ENCODE measurements at places on chromosomes 5 and 9.
A peak's percentile ranks its signal among the peaks of the same experiment; 100 is the strongest.

- no peak for DNase-seq
Measured at GRCh38 chr5:142813220-142813619, 43.0 kb downstream of the ARHGAP26 start.

GRCh38 chr5:89351222-89351621, 468.2 kb upstream of the MEF2C start:
- peak; percentile 82 for DNase-seq

DNA sequence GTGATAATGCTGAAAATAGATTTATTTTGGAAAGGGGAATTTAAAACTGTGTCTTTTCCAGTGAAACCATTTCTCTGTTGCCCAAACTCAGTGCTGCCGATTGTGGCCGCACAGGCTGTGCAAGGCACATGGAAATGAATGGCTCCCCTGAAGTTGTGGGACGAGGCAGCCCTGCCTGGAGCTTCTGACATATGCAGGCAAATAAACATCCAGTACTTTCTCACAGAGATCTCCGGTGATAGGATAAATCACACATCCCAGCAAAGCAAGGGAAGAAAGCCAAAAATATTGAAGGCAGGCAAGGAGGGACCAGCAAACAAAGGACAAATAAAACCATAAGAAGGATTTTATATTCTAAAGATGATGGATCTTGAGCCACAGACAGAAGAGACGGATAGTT, 464.5 kb downstream of the MTRR start:
- no peak for DNase-seq

DNA sequence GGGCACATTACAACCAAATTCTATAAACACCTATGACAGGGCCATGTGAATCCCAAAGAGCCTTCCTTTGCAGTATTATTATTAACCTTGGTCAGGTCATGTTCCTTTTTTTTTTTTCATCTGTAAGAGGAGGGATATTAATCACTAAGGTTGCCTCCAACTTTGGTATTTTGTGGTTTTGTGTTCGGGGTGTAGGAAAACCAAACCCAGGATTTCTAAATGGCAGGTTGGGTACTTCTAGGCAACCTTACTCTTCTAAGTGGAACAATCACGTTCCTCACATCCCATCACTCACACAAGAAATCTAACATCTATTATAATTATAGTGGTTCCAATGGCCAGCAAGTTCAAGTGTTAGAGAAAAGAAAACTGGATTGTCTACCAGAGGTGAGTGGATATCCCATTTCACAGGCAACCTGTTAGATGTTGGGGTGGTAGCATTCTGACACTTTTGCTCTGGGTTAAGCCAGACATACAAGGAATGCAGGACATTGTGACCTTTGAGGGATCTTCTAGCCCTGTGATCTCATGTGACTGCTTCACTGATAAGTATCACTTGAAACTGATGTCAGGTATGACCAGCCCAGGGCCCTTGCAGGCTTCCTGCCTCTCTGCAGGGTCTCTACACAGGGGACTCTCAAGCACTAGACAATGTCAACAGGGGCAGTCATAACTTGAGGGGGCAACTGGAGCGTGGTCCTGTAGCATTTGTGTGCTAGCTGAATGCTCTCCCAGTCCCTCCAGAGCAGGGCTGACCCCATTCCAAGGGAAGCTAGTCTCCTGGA, 126.2 kb upstream of the VLDLR start:
- no peak for DNase-seq

- no peak for DNase-seq
Measured at GRCh38 chr5:149645236-149645635, 63.9 kb downstream of the ARHGEF37 start.

GRCh38 chr5:159181152-159181551, 28.2 kb downstream of the RNF145 start:
- DNase-seq = peak; percentile 64

DNA sequence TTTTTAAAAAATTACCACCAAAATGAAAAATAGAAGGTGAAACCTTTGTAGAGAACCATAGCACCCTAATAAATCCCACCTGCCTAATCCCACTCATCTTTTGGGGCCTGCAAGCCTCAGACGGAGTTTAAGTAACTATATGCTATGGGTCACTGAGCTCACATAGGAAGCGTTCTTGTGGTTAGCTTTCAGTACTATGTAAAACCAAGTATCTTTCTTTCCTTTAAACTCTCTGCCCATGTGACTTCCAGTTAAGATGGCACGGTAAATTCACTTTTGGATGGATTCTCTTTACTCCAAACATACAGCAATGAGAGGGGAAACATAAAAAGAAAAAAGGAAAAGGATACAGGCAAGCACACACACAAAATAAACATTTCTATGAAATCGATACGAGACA, 50.9 kb downstream of the FANCC start:
- no peak for DNase-seq

DNA sequence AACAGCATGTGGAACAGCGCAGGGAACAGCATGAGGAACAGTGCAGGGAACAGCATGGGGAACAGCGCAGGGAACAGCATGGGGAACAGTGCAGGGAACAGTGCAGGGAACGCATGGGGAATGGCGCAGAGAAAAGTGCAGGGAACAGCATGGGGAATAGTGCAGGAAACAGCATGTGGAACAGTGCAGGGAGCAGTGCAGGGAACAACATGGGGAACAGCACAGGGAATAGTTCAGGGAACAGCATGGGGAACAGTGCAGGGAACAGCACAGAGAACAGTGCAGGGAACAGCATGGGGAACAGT, 2.0 kb downstream of the LCN8 start:
- DNase-seq = no peak

GRCh38 chr5:90560771-90561170, 2.2 kb downstream of the ADGRV1 start:
- DNase-seq = no peak

DNA sequence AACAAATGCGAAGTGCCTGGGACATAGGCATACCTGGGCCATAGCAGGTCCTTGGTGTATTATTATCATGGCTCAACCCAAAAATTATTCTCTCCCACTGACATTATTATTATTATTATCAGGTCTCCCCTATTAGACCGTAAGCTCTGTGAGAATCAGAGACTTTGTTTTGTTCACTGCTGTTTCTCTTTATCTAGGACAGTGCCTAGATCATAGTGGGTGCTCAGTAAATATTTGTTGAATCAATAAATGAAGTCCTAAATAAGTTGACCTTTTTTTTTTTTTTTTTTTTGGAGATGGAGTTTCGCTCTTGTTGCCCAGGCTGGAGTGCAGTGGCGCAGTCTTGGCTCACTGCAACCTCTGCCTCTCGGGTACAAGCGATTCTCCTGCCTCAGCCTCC, 4.9 kb upstream of the TMEFF1 start:
- DNase-seq = no peak

- DNase-seq = no peak
Measured at GRCh38 chr5:5062525-5063302, 77.4 kb upstream of the ADAMTS16 start.

- no peak for DNase-seq
Measured at GRCh38 chr5:180970875-180971274, 17.8 kb upstream of the BTNL3 start.

DNA sequence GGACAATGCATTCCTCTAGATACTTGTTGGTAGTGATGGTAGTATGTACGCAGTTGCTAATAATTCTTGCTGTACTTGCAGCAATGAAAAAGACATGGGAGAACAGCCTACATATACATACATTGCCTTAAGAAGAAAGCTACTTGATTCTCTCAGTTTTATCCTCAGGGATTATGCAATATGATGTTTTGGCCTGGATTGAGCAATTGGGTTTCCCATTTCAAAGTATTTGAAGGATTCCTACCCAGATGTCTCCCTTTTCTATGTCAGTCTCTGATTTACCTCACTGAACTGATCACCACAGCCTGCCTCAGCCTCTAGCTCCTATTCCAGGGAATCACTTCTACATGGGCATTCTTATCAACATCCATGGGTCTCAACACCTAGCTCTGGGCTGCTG, 210.1 kb upstream of the CDH10 start:
- DNase-seq = no peak

DNA sequence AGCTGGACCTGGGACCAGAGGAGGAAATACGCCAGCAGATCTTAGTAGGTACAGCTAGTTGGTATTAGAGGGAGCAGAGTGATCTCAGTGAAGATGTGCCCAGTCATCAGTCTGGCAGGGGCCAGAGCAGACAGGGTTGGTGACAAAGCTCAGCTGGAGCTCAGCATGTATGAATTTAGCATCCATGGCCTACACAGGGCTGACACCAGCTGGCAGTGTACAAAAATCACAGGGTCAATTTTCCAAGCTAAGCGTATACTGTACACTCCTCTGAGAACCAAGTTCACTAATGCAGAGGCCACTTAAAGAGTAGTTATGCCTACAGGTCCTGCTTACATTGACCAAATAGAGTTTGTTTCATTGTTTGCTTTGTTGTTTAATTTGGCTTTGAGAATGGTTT, 146.6 kb downstream of the SLC24A2 start:
- DNase-seq = no peak

GRCh38 chr9:115636596-115636995, 517.0 kb upstream of the PAPPA start:
- DNase-seq = no peak

- no peak for DNase-seq
Measured at GRCh38 chr5:111826064-111826463, 69.1 kb upstream of the NREP start.

DNA sequence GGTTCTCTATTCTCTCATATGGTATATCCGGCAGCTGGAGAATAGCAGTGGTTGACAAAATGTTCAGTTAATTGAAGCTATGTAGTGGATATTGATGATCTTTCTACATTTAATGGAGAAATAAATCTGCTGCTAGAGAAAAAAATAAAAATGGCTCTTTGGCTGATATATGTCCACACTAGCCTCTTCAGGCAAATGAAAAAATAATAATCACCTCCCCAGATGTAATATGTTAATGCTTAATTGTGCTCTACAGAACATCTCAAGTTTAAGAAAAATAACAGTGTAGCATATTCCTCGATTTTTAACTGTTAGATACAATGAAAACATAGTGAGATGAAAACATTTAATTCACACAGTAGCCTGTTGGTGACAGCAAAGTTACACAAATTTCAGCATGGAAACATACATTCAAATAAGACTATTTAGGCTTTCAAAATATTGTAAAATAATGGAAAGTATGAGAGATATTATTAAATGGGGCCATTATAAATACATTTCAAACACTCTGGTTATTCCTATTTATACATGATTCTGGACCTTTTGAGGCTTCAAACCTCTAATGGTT, 543.0 kb downstream of the MAT2B start:
- DNase-seq = peak; percentile 40

- no peak for DNase-seq
Measured at GRCh38 chr5:179417016-179417415, 71.8 kb upstream of the ADAMTS2 start.

DNA sequence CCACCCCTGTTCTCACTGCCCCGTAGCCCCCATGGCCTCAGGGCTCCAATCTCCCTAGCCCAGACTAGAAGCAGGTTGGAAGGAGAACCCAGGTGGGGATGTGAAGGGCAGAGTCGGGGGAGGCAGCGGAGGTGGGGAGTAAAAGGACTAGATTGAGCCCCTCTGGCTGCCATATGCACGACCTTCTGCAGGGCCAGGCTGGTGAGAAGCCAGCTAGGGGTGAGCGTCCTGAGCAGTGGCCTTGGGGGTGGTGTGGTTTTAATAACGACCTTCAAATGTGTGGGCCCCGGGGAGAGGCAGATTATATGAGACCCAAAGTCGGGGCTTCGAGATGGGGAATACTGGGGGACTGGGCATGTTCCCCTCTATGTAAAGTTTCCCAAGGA, 139.5 kb downstream of the C9orf50 start:
- DNase-seq = no peak

DNA sequence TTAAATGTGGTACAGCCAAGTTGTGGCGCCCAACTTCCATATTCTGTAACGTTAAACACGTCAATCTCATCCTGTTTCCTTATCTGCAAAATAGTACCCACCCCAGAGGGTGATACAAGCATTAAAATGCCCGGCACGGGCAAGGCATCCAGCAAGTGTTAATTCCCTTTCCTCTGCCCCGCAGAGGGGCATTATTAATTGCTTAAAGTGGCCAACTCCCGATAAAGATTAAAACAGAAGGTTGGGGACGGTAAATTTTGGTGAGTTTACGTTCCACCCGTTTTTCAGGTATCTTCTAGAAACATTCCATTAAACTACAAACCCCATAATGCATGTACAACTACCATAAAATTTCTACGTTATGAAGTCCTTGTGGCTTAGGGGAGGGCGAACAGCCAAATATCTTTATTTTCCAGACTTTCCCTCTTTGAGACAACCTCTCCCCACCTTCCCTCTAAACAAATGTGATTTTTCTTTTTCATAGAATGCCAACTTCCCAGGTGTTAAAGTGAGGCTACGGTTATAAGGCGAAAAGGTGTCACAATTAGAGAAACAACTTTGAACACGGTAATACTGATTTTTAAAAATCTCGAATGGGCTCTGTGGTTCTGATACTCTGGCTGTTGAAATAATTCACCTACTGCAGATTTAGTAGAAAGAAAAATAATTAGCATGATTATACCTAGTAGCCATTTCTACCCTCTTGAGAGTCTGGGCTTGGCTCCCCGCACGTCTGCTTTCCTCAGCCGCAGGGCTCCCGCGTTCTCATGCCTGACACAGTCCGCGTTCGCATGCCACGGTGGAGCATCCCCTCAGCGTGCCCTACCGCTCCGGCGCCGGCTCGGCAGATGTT, 1.2 kb upstream of the GPBP1 start:
- DNase-seq = peak; percentile 25

GRCh38 chr5:1658665-1659064, 134.9 kb upstream of the LPCAT1 start:
- no peak for DNase-seq

DNA sequence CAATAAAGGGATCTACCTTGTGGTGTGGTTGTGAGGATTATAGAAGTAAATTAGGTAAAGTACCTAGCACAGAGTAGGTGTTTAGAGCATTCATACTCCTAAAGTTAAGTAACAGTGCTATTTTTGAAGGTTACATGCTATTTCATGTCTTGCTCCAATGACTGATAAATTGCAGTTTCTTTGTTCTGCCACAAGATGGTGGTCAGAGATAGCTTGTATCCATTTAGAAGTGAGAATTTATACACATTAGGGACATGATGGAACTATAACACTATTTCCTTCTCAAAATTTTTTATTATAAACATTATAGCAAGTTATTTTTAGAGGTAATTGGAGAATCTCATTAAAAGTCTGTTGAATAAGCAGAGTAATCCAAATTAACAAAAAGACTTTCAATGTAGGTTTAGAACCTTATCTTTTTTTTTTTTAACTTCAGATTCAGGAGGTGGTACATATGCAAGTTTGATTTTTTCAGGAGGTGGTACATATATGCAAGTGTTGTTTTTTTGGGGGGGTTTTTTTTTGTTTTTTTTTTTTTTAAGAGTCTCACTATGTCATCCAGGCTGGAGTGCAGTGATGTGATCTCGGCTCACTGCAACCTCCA, 17.1 kb downstream of the MTREX start:
- DNase-seq = peak; percentile 58

GRCh38 chr5:36889264-36889663, 12.7 kb downstream of the NIPBL start:
- no peak for DNase-seq

Measured in fibroblast of upper back skin (primary cell).